ENCODE measurements at places on chromosomes 1 and 21. TPM values are rescaled to one million over a fixed set of nuclear protein-coding genes. Genes with fewer than 3 reads are reported as not detected.

ZNF678 gene
- 2.8 TPM for total RNA-seq

RNU1-2 gene
- total RNA-seq, result under 0.01 TPM

S100B gene
- not detected for total RNA-seq

RGS1 gene
- total RNA-seq, result not detected

Measured in epithelial cell of alveolus of lung (primary cell).